Heart right ventricle (tissue), 16 donors: ENCODE measurements at places on chromosomes 7 and 10. TPM values are rescaled to one million over a fixed set of nuclear protein-coding genes. Genes with fewer than 3 reads are reported as not detected.

The CUZD1 gene
- 0.23 TPM for polyA plus RNA-seq

The CAV1 gene
- 198 TPM for polyA plus RNA-seq

The PRPS1L1 gene
- polyA plus RNA-seq = not detected

The HTRA1 gene
- 35.4 TPM for polyA plus RNA-seq

The NAPEPLD gene
- polyA plus RNA-seq = 2.1 TPM

The CEP55 gene
- 0.22 TPM for polyA plus RNA-seq

The FXYD4 gene
- polyA plus RNA-seq = not detected

The CHAT gene
- polyA plus RNA-seq = not detected

The ANKRD61 gene
- not detected for polyA plus RNA-seq

The OTUD1 gene
- 16.6 TPM for polyA plus RNA-seq

The ZCWPW1 gene
- 7.5 TPM for polyA plus RNA-seq

The SPAM1 gene
- not detected for polyA plus RNA-seq

The SLC26A5 gene
- polyA plus RNA-seq = not detected

The CD36 gene
- 586 TPM for polyA plus RNA-seq
